ENCODE measurements at places on chromosomes 16 and 17.

GRCh38 chr17:61997664-61998063 is 67.4 kb downstream of the MED13 start:
- no peak for DNase-seq

DNA sequence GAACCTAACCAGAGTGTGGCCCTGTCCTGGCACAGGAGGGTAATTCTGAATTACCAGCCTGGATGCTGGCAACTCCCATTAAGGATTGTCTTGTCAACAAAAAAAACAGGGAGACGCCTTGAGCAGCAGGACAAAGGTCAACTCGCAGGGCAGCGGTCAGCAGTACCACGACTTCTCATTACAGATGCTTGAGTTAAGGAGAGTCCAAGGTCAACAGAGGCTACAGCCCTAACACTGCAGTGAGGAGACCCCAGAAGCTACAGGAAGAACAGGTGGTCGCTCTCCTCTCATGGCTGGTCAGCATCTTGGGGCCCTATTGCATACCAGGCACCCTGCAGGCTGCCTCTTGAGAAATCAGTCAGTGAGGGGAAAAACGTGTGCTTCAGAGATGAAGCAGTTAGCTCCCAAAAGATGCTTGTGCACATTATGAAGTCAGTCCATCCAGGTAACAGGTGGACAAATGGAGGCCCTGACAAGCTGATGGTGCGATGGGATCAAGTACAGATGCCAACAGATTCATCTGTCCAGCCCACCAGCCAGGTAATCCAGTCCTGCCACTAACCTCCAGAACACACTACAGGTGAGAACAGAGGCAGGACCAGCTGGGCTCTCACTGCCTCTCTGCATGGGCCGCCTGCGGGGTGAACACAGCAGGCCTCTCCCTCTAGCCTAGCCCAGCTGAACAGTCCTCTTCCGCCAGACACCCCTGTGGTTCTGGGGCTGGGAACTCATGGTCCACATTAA is 4.2 kb downstream of the CSNK1D start:
- DNase-seq = no peak

GRCh38 chr16:17552351-17552750 is 81.6 kb upstream of the XYLT1 start:
- no peak for DNase-seq

- no peak for DNase-seq
Measured at GRCh38 chr17:32570081-32570396, 83.2 kb downstream of the CDK5R1 start.

GRCh38 chr16:89210165-89210903 is 7.2 kb upstream of the ZNF778 start:
- DNase-seq = no peak
